ENCODE measurements at places on chromosomes 1 and 21. TPM values are rescaled to one million over a fixed set of nuclear protein-coding genes. Genes with fewer than 3 reads are reported as not detected.

TIPRL gene
- 48.4 TPM for total RNA-seq

DNA sequence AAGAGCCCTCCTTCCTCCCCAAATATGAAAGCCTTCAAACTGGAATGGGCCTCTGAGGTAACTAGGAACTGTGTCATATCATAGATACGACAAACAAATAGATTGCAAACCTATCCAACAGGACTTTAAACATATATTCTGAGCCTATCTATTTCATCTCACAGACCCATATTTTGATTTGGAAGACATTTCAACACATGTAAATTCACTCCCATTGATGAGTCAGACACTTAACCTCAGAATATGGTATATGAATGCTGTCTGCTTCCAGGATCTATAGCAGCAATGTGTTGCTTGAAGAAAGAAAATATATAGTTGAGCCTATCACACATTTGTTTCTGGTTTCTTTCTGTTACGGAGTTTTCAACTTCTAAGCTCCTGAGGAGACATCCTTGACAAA, 221.9 kb upstream of the SAMSN1 start:
- DNase-seq = no peak

MAP3K21 gene
- total RNA-seq = 4.4 TPM

GRCh38 chr21:46194374-46195334, 10.4 kb upstream of the SPATC1L start:
- DNase-seq = no peak

GRCh38 chr1:112529301-112529700, 20.5 kb downstream of the WNT2B start:
- DNase-seq = no peak

DNA sequence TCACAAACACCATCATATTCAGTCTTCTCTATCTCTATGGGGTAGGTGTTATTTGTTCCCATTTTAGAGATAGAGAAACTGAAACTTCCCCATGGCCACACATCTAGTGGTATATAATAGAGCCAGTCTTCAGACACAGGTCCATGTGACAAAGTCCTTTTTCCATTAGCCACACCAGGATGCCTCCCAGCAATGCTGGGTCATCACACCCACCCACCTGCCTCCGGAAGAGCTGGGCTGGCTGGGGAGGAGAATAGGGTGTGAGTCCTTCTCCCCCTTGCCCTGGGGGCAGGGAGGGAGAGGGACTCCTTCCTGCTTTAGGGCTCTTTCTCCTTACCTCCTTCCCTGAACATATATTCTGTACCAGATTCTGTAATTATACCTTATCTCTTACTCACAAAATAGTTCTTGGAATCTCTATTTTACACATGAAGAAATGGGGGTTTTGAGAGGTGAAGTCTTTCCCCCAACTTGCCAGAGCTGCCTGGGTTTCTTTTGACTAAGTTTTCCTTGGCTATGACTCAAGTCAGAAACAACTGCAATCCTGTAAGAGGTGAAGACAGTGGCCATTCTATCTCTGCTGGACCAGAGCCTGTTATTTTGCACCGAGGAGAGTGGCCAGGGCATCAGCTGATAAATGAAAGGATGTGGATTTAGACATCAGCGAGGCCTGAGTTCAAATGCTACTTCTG, 30.0 kb downstream of the SOX13 start:
- peak; percentile 27 for DNase-seq

DNA sequence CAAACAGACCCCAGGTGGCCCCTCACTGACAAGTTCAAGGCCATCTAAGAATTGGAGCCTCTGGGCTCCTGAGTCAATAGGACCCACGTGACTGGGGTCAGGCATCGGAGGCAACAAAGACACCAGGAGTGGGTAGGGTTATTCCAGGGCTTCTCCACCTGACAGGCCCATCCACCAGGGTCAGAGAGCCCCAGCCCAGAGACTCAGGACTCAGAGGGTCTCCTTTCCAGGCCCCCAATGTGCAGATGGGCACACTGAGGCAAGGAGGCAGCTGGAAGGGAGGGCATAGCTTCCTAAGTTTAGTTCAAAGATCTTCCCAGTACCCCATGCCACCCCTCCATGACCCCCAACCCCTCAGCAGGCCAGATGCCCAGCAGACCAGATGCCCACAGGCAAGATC, 388.6 kb downstream of the MATN1 start:
- DNase-seq = no peak

GRCh38 chr1:204623365-204623893, 62.1 kb downstream of the LRRN2 start:
- no peak for DNase-seq

- DNase-seq = no peak
These were observed 25.5 kb downstream of the EVI5 start for GRCh38 chr1:92759361-92759760.

ARID4B gene
- total RNA-seq = 54.1 TPM

GRCh38 chr1:67188137-67188536, 21.9 kb downstream of the IL23R start:
- no peak for DNase-seq

DNA sequence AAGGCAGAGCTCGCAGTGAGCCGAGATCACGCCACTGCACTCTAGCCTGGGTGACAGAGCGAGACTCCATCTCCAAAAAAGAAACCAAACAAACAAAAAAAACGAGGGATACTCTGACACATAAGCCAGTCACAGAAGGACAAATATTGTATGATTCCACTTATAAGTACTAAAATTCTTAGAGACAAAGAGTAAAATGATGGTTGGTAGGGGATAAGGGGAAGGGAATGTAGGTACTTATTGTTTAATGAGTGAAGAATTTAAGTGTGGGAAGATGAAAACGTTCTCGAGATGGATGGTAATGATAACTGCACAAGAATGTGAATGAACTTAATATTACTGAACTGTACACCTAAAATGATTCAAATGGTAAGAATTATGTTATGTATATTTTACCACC, 66.7 kb upstream of the GUCA2A start:
- DNase-seq = no peak

GRCh38 chr1:39566441-39567137, 10.0 kb downstream of the PABPC4 start:
- no peak for DNase-seq

- DNase-seq = no peak
These were observed 119.2 kb downstream of the LRIG2 start for GRCh38 chr1:113192242-113192641.

DNA sequence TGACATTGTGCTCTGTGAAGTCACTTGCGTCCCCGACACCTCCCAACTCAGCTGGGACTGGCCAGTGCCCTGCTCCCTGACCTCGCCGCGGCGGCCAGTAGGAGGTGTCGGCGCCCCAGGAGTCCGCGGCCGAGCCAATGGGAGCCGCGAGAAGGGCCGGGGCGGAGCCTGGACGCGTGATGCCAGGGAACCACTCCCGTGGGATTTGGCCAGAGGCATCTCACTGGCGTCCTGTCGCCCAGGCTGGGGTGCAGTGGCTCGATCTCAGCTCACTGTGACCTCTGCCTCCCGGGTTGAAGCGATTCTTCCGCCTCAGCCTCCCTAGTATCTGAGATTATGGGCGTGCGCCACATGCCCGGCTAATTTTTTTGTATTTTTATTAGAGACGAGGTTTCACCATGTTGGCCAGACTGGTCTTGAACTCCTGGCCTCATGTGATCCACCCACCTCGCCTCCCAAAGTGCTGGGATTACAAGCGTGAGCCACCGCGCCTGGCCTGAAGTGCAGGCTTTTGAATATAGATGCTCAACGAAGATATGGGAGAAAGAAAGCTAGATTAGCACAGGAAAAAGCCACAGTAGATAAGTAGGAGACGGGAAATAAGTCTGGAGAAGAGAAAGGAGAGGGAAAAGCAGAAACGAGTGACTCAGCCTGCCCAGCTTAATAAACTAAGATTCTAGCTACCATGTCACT, 38.0 kb downstream of the ZBTB8OS start:
- peak; percentile 48 for DNase-seq

DNA sequence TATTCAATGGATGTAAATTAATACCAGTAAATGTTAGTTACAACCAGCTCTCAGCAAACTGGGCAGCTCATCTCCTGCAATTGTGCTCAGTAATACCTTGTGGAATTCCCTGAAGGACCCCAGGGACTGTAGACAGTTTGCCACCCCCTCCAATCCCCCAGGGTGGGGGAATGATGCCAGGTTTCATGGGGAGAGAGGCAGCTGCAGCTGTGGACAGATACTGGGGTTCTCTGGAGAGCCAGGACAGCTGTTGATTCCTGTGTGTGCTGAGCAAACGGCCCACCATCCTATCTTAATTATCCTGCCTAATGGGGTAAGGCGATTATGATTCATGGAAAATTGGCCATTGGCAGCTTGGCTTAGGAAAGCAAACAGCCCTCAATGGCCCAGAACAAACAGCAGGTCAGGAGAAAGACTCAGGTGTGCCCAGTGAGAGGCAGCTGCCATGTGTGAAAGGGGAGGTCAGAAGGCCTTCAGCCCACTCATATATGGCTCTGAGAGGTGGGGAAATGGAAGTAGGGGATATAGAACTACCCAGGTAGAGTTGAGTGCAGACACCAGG, 148.9 kb upstream of the CTTNBP2NL start:
- no peak for DNase-seq

DNA sequence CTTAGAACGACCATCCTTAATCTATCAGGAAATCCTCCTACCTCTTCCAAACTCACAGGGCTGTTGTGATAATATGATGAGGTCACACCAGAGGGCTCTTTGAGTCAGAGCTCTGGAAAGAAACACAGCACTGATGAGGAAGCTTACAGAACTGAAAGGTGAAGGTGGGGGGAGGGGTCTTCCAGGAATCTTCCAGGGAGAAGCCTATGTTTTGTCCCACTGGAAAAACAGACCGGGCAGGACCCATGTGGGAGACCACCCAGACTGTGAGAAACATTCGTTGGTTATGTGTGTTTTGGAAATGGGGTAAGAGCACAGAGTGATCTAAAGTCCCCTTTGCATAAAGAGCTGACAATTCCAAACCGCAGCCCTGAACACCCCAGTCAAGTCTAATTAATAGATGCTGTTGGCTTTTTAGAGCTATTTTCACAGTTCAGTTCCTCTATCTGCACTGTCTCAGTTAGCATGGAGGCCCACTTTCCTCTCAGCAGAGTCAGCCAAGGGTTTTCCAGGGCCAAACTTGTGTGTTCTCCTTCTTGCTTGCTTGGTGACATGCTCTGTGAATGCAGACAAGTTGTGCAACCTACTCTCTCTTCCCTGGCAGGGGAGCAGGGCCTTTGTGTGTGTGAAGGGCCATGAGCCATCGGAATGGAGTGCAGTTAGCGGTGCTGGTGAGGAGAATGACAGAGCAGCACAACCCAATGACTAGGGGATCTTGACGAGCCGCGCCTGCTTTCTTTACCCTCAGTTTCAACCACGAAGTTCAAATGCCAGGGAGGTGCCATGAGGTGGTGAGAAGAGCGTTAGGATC, 12.3 kb downstream of the PHLDA3 start:
- DNase-seq = no peak

DNA sequence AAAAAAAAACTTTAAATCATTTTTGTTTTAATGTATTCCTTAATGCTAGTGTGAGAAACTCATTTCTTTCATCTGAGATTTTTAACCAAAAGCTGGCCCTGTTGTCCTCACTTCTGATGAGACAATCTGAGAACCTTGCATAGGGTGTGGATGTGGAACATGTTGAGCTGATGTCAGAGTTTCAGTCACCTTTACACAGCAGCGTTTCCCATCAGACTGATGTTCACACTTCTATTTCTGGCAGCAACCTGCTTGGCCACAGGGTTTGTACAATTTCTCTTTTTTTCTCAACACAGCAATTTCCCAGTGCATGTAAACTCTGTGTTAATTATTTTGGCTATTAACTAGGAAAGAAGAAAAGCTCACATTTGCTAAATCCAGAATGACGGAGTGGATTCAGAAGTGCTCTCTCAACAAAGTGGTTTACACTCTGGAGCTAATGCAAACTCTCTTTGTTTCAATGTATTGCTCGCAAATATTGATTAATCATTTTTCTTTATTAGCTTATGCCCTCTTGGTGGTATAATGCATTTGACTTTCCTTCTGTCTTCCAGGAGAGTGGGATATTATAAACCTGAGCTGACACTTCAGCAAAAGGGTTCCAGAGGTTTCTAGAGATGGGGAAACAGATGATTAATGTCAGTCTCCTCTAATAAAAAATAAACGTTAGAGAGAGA, 70.5 kb upstream of the HSPA13 start:
- DNase-seq = peak; percentile 43

DNA sequence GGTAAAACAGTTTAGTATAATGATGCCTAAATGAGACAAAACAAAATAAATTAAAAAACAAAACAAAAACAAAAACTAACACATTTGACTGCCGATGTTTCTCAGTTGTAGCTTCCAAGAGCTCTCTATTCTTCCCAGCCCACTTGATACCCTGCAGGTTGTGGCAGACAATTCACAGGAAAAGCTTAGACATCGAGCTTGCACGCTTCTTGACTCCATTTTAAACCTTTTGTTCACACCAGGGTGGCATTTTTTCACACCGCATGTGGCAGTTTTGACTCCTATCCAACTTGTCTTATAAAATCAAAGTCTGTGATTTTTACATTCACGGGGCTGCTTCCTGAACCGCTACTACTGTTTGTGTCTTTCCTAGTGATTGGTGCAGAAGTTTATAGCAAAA, 575.9 kb downstream of the USP25 start:
- no peak for DNase-seq

DNA sequence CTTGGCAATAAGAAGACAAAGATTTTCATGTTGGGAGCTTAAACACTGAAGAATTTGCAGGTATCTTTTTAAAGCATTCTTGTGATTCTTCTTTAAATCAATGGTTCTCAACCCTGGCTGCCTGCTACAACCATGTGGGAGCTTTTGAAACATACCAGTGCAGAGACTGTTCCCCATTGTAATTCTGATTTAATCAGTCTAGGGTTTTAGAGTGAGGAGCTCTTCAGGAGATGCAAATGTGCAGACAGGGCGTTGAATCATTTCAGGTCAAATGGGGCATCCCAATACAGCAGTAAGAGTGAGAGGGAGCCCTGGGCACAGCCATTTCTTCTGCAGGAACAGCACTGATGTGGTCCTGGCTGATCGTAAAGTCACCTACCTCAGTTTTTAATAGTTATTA, 24.3 kb downstream of the KCNJ6 start:
- DNase-seq = no peak

- no peak for DNase-seq
These were observed 14.8 kb upstream of the KIF1B start for GRCh38 chr1:10195570-10195969.

GRCh38 chr1:69697340-69697739, 129.6 kb downstream of the LRRC7 start:
- DNase-seq = no peak

Data from activated CD4-positive, alpha-beta memory T cell treated with anti-CD3 and anti-CD28 coated beads, Interleukin-2, amount 10 ng/mL, durations not matched to agents 7 days and 5 days (primary cell).